ENCODE measurements at places on chromosomes 5 and 9. TPM values are rescaled to one million over a fixed set of nuclear protein-coding genes. Genes with fewer than 3 reads are reported as not detected.

The SPATA31D4 gene
- total RNA-seq, result not detected

The CETN3 gene
- 26.0 TPM for total RNA-seq

The MYMK gene
- total RNA-seq, result not detected

The FBP1 gene
- not detected for total RNA-seq

The EIF4E1B gene
- 0.31 TPM for total RNA-seq

The C5orf58 gene
- total RNA-seq, result not detected

The KLHL3 gene
- total RNA-seq, result 24.7 TPM

The NDUFS6 gene
- total RNA-seq, result 7.2 TPM

The FAM78A gene
- total RNA-seq, result 1.9 TPM

The TRIM7 gene
- 2.5 TPM for total RNA-seq

The CFAP77 gene
- total RNA-seq, result not detected

The KIF4B gene
- 0.63 TPM for total RNA-seq

The DDX31 gene
- 16.6 TPM for total RNA-seq

The CDX1 gene
- total RNA-seq, result not detected

The IL33 gene
- 12.8 TPM for total RNA-seq

Measured in parietal lobe (tissue), 2 donors.